ENCODE measurements at places on chromosomes 7 and 10.
A peak's percentile ranks its signal among the peaks of the same experiment; 100 is the strongest.

DNA sequence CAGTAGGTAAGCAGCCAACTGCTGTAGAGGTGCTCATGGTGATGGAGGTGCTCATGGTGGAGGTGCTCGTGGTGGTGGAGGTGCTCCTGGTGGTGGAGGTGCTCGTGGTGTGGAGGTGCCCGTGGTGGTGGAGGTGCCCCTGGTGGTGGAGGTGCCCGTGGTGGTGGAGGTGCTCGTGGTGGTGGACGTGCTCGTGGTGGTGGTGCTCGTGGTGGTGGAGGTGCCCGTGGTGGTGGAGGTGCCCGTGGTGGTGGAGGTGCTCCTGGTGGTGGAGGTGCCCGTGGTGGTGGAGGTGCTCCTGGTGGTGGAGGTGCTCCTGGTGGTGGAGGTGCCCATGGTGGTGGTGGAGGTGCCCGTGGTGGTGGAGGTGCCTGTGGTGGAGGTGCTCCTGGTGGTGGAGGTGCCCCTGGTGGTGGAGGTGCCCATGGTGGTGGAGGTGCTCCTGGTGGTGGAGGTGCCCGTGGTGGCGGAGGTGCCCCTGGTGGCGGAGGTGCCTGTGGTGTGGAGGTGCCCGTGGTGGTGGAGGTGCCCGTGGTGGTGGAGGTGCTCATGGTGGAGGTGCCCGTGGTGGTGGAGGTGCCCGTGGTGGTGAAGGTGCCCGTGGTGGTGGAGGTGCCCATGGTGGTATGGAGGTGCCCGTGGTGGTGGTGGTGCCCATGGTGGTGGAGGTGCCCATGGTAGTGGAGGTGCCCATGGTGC, 517.3 kb downstream of the PTPRN2 start:
- DNase-seq: no peak

GRCh38 chr10:63885156-63885555, 364.0 kb downstream of the REEP3 start:
- DNase-seq: peak; percentile 52

DNA sequence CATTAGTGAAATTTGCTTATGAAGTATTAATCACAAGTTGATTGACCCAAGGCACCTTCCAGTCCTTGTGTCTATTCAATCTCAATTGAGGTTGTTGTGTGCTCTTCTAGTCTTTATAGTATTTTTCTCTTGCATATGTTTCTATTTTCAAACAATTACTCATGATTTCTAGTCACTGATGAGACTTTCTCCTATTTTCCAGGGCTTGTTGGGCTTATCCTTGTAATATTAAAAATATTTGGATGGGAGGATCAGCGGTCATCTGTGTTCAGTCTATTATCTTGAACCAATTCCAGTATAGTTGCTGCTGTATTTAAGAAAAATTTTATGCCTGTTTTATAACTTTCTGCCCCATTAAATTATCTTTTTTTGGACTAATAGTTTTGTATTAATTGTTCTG, 154.4 kb downstream of the PTEN start:
- DNase-seq: no peak

DNA sequence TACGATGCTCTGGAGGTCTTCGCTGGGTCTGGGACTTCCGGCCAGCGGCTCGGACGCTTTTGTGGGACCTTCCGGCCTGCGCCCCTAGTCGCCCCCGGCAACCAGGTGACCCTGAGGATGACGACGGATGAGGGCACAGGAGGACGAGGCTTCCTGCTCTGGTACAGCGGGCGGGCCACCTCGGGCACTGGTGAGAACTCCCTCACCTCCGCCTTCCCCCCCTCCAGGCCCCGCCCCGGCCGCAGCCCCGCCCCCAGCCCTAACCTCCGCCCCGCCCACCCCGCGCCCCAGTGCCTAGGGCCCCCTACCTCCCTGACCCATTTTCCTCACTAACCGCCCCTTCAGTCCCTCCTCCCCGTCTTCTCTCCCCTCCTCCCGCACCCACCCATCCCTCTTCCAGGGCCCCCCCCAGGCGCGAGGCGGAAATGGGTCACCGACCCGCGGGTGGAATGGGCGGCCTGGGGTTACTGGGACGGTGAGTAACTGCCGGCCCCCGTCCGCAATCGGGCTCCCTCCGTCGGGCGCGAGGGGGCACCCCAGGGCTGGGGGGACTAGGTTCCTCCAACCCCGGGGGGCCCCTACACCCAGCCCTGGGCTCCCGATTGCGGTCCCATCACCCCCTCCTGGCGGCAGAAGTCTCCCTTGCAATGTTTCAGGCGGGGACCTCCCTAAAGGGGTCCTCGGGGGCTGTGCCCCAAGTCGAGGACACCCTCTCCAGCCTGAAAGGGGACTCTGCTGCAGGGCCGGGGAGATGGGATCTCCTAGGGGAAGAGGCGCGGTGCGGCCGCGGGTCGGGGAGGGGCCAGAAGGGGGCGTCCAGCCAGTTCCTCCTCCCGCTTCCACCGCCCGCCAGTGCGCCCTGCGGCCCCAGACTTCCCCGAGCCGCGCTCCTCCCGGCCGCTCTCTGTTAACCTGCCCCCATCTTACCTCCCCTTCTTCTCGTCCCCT, 2.1 kb downstream of the PCOLCE start:
- DNase-seq: peak; percentile 67

- no peak for DNase-seq
Measured at GRCh38 chr10:6173203-6173602, 29.5 kb upstream of the PFKFB3 start.

- peak; percentile 41 for DNase-seq
Measured at GRCh38 chr7:123782071-123782798, 33.4 kb upstream of the WASL start.

DNA sequence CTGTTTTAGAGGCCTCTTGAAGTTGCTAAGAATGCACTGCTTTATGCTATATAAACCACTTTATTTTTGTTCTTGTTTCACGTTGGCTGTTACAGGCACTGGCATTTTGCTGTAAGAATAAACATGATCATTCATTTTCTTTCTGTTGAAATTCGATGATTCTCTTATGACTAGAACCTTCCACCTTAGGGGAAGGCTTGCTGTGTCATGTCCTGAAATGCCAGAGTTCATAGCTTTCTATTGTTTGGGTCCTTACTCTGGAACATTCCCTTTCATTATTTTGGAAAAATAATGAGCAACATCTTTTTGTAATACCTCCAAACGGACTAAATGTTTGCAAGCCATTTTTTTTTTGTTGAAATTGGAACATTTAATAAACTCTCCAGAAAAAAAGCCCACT, 495.1 kb upstream of the POT1 start:
- DNase-seq: no peak

Data from kidney tubule cell (primary cell).